ENCODE measurements at places on chromosomes 3 and 15.

DNA sequence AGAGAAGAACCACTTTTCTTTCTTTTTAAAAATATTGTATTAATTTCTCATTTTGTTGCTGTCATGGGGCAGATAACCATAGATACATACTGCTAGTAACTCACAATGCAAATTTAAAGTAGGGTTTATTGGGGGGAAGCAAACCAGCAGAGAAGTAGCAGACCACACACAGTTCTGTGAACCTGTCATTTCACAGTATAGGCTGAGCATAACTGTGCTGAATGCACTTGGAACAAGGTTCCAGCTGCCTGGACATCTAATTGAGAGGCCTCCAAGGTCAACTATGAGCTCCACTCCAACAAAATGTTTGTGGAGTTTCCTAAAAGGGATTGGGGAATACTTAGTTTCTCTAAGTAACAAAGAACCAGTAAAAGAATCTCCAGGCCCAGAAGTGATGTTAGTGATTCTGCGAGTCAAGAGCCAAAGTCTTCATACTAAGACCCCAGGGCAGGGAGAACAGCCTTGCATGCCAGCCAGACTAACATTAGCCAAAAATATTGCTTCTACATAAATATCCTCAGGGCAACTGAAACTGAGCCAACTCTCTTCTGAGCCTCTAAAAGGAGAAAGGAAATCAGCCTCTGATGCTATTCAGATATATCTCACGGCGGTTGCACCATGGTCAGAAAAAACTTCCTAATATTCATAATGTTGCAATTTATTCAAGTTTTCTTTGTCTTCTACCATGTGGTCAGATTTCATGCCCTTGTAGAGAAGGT lies 856.4 kb upstream of the ALCAM start:
- DNase-seq = no peak

DNA sequence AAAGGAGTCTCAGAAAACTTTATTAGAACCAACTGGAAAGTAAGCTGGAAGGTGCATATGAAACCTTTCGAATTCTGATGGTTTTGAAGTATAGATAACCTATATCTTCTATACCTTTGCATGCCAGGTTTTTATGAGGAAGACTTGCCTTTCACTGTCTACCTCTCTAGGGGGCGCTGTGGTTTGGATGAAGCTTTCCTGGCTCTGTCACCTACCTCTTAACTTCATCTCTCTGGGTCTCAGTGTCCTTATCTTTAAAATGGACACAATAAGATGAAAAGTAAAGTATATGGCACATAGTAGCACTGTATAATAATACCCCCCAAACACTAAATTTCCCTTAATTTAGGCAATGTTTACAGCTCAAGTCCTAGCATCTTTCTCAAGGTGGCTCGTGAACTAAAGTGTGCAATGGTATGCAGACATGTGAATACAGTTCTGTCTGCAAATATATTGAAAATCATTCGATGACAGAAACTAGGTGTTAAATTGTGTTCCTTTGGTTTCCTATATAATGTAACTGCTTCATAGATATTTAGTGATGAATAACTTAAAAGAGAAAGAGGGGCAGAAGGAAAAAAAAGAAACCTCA lies 314.3 kb downstream of the CHST2 start:
- DNase-seq = no peak

GRCh38 chr15:90337256-90337655 lies 14.8 kb upstream of the ZNF774 start:
- DNase-seq = no peak

- DNase-seq = no peak
Observed at GRCh38 chr3:39762537-39763070, 46.8 kb upstream of the MYRIP start.

DNA sequence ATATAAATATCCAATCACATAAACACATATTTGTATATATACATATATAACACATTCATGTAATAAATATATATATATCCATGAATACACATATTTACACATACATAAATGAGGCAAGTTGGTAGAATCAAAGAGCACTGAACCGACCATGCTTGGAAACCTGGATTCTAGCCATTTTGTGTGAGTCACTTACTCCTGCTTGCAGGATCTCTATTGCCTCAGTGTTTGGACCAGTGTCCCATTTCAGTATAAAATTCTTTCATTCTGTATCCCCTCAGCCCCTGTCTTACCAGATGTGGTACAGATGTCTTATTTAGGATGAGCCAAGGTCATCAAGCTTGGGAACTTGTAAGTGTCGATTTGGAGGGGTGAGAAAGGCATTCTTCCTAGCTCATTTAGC lies 391.4 kb upstream of the FRG2C start:
- DNase-seq = peak; percentile 20

DNA sequence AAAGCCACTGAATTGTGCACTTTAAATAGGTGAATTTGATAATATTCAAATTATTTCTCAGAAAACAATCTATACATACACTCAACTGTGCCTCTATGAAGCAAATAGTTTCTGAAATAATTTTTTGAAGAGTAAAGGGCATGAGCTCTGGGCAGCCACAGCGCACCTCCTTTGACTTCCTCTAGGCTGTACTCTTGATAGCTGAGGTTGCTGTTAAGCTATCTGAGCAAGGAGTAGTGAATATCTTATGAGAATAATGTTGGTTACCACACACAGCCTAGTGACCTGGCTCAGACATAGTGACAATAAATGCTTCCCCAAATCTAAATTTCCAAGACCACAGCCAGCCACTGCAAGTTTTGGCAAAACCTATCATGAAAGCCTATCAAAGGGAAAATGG lies 11.6 kb upstream of the SEC61A1 start:
- DNase-seq = no peak

DNA sequence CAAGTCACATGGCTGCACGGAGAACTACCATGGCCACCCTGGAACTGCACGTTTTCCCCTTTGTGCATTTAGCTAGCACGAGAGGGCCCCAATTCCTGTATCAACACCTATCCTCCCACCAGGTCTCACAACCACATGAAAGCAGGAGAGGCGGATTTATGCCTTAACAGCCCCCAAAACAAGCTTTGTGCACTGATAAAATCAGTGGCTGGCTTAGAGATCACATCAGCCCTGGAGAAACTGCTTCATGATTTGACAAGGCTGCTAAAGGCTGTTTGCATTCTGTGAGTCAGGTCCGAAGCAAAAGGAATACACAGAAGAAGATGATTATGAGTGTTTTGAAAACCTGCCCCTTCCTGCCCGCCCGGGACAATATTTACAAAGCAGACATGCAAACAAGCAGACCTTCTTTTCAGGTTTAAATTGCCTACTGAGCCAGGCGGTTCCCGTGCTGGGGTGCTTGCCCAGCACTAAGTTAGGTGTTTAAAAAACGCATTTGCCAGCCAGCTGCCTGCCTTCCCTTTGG lies 25.9 kb downstream of the CEMIP start:
- DNase-seq = no peak

GRCh38 chr3:192082730-192083660 lies 622.0 kb downstream of the PYDC2 start:
- DNase-seq = no peak

DNA sequence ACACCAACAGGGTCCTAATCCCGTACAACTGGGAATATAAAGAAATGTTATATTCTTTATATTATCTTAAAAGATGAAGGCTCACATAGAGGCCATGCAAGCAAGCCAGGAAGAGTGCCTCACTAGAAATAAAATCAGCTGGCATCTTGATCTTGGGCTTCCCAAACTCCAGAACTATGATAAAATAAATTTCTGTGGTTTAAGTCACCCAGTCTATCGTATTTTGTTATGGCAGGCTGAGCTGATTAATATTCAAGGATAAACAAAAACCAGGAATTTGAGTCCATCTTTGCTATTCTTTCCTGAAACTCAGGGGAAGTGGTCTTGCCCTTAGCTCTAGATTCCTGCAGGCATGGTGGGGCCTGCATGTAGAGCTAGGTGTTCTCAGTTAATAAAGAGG lies 42.7 kb downstream of the ATOSA start:
- no peak for DNase-seq

DNA sequence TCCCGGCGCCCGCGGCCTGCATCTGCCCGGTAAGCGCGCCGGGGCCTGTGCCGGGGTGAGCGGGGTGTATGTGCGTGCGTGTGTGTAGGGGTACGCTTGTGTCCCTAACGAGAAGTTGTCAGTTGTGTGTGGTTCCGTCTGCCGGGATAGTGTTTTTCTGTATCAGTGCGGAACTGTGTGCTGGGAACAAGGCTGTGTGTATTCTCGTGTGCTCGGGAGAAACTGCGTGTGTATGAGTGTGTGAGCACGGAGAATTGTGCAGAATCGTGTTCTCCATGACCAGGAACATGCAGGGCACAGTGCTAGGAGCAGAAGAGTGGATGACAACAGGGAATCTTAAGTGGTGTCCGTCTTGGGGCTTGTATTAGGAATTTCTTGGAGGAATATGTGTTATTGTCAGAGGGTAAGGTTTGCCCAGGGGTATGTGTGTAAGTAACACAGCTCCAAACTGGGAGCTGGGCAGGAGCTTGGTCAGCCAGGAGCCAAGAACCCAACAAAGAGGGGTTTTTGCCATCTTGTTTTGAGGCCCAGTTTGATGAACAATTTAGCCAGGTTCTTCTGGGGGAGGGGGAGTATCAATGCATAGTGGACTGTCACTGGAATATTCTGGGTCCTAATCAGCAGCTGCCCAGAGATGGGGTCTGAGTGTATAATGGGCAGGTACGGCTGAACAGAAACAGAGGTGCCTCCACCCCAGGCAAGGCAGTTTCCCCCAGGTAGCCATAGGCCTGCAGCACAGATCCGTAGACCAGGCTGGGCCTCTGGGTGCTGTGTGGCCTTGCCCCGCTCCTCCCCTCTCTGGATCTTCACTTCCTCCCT lies 2.1 kb downstream of the ISL2 start:
- DNase-seq = no peak

DNA sequence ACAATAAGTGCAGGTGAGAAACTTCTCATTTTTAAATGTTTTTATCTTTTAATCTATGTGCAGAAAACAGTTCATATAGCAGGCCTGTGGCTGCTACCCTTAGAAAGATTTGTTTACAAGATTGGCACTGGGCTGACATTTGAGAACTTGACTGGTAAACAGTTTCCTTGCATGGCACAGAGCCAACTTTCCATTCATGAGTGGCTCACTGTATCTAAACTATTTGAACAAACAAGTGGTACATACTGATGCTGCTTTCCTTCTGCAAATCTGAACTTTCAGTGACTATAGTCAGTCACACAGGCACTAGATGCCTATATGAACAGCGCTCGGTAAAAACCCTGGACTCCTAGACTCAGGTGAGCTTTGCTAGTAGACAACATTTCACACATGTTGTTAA lies 6.3 kb upstream of the GTPBP8 start:
- DNase-seq = no peak

- peak; percentile 7 for DNase-seq
Observed at GRCh38 chr3:113968986-113969385, 21.2 kb downstream of the ZDHHC23 start.

DNA sequence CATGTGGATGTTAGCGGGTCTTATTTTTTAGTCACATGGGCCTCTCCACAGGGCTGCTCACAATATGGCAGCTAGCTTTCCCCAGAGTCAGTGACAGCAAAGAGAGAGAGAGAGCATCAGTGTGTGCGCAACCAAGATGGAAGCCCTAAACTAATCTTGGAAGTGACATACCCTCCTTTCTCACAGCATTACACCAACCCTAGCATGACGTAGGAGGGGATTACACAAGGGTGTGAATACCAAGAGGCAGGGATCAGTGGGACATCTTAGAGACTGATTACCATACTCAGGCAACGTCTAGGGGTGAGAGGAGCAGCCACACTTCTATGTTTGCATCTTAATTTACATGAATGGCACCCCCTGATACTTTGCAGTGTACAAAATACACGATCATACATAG lies 3.5 kb upstream of the UBE2E2 start:
- DNase-seq = no peak

GRCh38 chr15:76282465-76282864 lies 28.8 kb downstream of the ETFA start:
- no peak for DNase-seq

GRCh38 chr15:86973284-86973844 lies 893.7 kb downstream of the AGBL1 start:
- no peak for DNase-seq

GRCh38 chr3:187025656-187026316 lies 95.5 kb downstream of the ST6GAL1 start:
- no peak for DNase-seq

DNA sequence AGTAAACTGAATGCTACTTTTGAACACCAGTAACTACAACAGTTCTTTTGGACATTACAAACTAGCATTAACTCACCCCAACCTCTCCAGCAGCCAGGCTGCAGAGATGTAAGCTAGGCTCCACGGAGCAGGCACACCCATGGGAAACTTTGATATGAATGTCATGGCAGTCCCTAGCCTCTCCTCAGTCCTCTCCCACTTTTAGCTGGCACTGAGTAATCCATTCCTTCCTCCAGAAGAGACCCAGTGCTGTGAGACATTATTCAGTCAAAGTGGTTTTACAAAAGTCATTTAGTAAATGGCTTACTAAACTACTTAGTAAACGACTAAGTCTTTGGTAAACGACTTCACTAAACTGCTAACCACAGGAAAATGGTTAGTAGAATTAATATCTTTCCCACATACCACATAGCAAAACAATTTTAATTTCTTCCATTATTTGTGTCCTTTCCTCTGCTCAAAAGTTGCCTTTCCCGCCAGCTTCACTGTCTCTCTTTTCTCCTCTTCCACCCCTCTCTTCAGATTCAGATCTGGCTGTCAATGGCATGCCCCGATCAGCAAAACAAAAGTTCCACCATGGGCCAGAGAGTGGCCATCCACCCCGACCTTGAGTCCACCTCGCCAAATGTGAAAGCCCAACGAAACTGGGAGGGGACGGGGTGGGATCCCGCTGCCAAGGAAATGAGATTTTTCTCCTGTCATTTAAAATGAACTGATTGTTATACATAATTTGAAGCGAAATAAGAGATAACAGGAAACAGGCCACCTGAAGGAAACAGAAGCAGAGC lies 67.5 kb upstream of the TJP1 start:
- no peak for DNase-seq

- DNase-seq = no peak
Observed at GRCh38 chr3:37985637-37986320, 4.8 kb upstream of the VILL start.

DNA sequence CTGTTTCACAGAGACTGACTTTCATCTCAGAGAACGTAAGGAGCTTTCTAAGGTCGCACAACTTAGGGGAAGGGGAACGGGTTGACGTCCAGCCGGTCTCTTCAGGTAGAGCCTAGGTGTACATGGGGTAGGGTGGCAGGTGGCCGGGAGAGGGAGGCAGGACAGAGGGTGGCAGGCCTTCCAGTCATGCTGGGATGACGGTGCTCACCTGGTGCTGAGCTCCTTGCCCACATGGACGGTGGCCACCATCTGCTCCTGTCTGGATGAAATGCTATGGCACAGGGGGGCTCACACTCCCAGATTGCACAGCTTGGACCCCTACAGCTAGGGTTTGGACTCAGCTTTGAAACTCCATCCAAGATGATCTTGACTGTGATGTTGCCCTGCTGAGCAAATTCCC lies 144.5 kb downstream of the ATP10A start:
- DNase-seq = no peak

GRCh38 chr15:78977091-78977571 lies 32.3 kb upstream of the CTSH start:
- DNase-seq = no peak
